T-helper 22 cell (primary cell): ENCODE measurements at places on chromosomes 1 and 21.

GRCh38 chr21:29521872-29522271 is 223.2 kb downstream of the BACH1 start:
- DNase-seq = no peak

DNA sequence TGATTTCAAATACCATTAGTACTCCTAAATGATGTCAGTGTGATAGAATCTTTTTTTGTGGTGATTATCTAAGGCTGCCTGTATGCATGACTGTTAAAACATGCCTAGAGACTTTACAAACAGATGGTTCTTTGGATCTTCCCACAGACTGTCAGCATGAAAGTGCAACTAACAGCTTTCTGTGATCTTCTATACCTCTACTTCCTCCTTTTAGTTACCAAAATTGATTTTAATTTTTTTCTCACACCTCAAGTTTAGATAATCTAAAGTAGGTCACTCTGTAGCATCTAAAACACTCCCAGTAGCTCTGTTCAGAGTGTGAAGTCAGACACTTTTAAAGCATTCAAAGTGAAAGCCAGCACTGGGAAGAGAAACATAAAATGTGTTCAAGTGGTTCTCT is 534.5 kb downstream of the PTPRC start:
- DNase-seq = no peak

DNA sequence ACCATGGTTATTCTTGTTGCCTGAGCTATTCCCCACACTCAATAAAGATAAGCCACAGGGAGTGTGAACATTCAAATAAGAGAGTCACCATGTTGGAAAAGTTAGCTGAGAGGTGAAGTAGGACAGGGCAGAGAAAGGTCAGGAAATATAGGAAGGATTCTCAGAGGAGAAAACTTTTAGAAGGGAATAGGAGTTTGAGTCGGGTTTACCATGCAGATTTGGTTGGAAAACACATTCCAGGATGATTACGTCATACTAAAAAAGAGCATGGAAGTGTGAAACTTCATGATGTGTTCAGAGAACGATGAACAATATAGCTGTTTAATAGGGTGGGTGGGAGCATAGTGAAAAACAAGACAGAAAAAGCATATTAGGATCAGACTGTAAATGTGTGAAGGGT is 1125.3 kb upstream of the ADGRL2 start:
- DNase-seq = no peak

DNA sequence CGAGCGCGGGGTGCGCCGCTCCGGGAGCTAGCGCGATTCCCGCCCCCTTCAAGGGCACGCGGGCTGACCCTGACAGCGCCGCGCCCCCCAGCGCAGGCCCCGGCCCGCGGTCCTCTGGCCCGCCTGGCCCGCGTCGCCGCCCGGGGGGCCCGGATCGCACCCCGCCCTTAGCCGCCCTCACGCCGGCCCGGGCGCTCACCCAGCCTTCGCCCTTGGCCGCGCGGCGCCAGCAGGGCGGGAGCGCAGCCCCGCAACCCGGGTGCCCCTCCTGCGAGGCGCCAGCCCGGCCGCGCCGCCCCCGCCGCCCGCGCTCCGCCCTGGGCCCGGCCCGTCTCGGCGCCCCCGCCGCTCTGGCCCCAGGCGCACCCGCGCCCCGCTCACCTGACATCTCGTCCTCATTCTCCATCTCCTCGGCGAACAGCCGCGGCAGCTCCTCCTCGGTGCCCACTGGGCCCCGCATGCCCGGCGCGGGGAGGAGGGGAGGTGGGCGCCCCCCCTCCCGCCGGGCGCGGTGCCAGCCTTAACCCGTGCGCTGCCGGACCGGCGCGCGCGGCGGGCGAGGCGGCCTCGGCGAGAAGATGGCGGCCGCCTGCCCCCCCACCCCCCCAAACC is 451 bp downstream of the CHD5 start:
- DNase-seq = no peak

- DNase-seq = no peak
Measured at GRCh38 chr21:34020005-34020847, 53.2 kb upstream of the MRPS6 start.

DNA sequence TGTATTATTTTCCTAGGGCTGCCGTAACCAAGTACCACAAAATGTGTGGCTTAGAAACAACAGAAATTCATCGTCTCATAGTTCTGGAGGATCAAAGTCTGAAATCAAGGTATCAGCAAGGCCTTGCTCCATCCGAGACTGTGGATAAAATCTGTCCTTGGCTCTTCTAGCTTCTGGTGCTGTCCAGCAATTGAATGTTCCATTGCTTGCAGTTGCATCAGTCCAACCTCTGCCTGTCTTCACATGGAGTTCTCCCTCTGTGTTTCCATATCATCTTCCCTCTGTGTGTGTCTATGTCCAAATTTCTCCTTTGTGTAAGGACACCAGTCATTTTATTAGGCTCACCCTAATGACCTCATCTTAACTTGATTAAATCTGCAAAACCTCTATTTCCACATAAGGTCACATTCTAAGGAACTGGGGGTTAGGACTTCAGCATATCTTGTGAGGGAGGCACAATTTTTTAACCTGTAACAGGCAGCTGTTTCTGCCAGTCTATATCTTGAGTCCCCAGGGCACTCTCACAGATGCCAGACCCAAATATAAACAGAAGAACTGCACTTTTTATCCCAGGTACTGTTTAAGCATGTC is 84.2 kb downstream of the ERG start:
- DNase-seq = no peak

DNA sequence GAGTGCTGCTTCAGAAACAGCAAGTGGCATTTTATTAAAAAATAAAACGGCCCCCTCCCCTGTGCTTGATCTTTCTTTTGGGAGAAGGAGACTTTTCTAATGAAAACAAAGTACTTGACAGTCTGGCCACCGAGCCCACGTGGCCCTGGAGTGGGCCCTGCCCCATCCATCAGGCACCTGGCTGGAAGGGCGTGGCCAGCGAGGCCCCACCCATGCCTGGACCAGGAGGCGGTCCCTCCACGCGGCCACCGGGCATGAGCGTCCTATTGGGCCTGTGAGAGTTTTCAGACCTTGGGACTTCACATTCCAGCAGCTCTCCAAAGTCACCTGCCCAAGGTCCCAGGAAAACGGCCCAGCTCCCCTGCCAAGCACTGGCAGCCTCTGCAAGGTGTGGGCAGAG is 144.7 kb downstream of the CASZ1 start:
- DNase-seq = no peak

DNA sequence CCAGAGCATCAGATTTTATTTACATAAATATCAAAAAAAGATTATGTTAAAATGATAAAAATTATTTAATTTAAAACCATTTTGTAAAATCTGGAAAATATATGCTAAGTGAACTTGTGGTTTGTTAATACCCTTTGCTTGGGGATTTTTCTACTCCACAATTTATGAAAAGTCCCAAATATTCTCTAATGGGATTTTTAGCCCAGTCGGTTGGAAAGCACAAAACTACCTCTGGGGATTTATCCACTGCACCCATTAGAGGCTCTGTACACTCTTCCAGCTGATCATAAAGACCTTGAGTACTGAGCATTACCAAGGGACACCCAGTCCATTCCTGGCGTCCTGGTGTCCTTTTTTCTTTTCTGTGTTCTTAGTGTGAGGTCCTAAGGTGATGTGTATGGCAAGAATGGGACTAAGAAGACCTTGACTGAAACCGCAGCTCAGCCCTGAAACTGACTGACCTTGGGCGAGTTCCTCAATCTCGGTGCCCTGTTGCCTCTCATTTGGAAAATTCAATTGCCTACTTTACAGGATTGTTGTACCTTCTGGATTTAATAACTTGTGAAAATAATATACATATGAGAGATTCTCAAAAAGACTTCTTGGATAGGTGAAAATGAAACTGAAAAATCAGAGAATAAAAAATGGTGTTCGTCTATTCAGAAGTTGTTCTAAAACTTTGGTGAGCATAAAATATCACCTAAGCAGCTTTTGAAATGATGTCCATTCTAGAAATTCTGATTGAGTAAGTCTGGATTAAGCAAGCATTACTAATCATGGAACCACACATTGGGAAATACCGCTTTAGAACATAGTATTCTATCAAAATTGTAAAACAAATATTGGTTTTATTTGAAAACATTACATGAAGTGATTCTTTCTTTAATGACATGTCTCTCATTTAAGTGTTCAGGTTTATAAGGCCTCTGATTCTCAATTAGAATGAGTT is 21.5 kb upstream of the SAMSN1 start:
- no peak for DNase-seq

GRCh38 chr1:227357927-227358302 is 39.6 kb upstream of the CDC42BPA start:
- DNase-seq = no peak

GRCh38 chr1:222420633-222421032 is 127.3 kb downstream of the HHIPL2 start:
- DNase-seq = no peak

- no peak for DNase-seq
Measured at GRCh38 chr1:59468828-59469428, 172.0 kb downstream of the FGGY start.

GRCh38 chr1:154474802-154475201 is 27.2 kb upstream of the TDRD10 start:
- no peak for DNase-seq

GRCh38 chr1:101260556-101261350 is 23.9 kb downstream of the S1PR1 start:
- no peak for DNase-seq

GRCh38 chr1:43557744-43558245 is 27.1 kb downstream of the PTPRF start:
- no peak for DNase-seq

DNA sequence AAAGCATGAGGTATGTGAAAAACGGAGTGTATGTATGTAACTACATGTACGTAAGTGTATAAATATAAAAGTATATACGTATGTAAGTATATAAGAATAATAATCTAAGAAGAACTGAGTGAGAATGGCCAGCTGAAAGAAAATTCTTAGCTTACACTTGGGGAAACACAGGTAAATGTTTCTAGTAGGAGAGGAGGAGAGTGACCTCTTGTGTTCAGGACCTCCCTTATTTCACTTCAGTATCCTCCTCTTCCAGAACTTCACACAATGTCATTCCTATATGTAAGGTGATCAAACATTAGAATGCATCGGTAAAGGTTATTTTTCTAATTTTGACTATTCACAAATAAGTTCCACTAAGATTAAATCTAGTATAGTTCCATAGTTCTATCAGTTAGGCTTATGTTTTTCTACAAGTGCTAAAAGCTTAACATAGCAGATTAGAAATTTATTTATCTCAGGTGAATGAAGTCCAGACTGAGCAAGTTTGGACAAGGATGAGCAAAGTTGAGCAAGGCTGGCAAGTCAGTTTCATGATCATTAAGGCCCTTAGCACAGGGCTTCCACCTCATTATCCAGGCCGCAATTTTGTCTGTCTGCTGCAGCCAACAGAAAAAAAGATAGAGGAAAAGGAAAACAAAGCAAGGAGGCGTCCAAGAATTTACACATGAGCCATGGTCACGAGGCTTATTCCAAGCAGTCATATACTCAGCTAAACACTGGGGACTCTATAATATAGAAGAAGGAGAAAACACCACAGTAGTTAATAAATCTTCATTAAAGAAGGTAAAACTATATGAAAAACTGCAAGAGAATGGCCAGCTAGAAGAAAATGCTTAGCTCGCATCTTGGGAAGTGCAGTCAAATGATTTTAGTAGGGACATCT is 7.1 kb upstream of the MROH9 start:
- DNase-seq = no peak

- DNase-seq = no peak
Measured at GRCh38 chr21:18677632-18678031, 274.0 kb upstream of the TMPRSS15 start.
